B cell (primary cell): ENCODE measurements at places on chromosomes 12 and 14. TPM values are rescaled to one million over a fixed set of nuclear protein-coding genes. Genes with fewer than 3 reads are reported as not detected.

IFNG-AS1 gene
- polyA plus RNA-seq, result 1.8 and 5.5 TPM in 2 replicates

ARHGEF25 gene
- 0.12 TPM in 2 replicates for polyA plus RNA-seq

ACOT4 gene
- polyA plus RNA-seq, result 0.12 and 0.19 TPM in 2 replicates

RBM25 gene
- polyA plus RNA-seq, result 20.2 and 47.9 TPM in 2 replicates

WIF1 gene
- not detected in 2 replicates for polyA plus RNA-seq

PAPOLA gene
- polyA plus RNA-seq, result 104 and 125 TPM in 2 replicates

CLEC1A gene
- polyA plus RNA-seq, result 0.10 TPM in 1 of 2 replicates, not detected in the other

ASPG gene
- not detected in 2 replicates for polyA plus RNA-seq

PLBD2 gene
- polyA plus RNA-seq, result 1.9 and 2.9 TPM in 2 replicates

SERPINA12 gene
- polyA plus RNA-seq, result not detected in 2 replicates

ESR2 gene
- 3.6 and 5.4 TPM in 2 replicates for polyA plus RNA-seq

SYT1 gene
- 0.16 and 0.60 TPM in 2 replicates for polyA plus RNA-seq

SERPINA6 gene
- polyA plus RNA-seq, result not detected in 2 replicates

ZNF10 gene
- polyA plus RNA-seq, result 5.2 and 26.7 TPM in 2 replicates

CLEC4D gene
- polyA plus RNA-seq, result not detected in 2 replicates

NFYB gene
- polyA plus RNA-seq, result 11.7 and 15.2 TPM in 2 replicates

RNASE3 gene
- not detected in 2 replicates for polyA plus RNA-seq

TOMM20L gene
- polyA plus RNA-seq, result not detected in 2 replicates

INHBE gene
- polyA plus RNA-seq, result not detected in 2 replicates

C3AR1 gene
- polyA plus RNA-seq, result 0.06 and 0.13 TPM in 2 replicates

DDX24 gene
- 145 and 265 TPM in 2 replicates for polyA plus RNA-seq

TIGAR gene
- 2.3 and 3.5 TPM in 2 replicates for polyA plus RNA-seq

FKBP3 gene
- 18.5 and 25.5 TPM in 2 replicates for polyA plus RNA-seq

CCND2 gene
- polyA plus RNA-seq, result 9.2 and 20.7 TPM in 2 replicates

PTPN6 gene
- polyA plus RNA-seq, result 674 and 874 TPM in 2 replicates

AKAP6 gene
- 0.72 and 1.4 TPM in 2 replicates for polyA plus RNA-seq

LPAR5 gene
- 13.6 and 29.0 TPM in 2 replicates for polyA plus RNA-seq

KRT85 gene
- not detected in 2 replicates for polyA plus RNA-seq

GPD1 gene
- 0.88 and 1.1 TPM in 2 replicates for polyA plus RNA-seq

TESPA1 gene
- polyA plus RNA-seq, result 8.4 and 9.5 TPM in 2 replicates

ITGB7 gene
- 216 and 265 TPM in 2 replicates for polyA plus RNA-seq

CIROP gene
- polyA plus RNA-seq, result not detected in 2 replicates

LIN7A gene
- polyA plus RNA-seq, result 0.10 TPM in 1 of 2 replicates, not detected in the other

KICS2 gene
- polyA plus RNA-seq, result 16.6 and 21.1 TPM in 2 replicates

TTLL5 gene
- 10.9 and 11.2 TPM in 2 replicates for polyA plus RNA-seq

ZNF385A gene
- 4.9 and 6.6 TPM in 2 replicates for polyA plus RNA-seq

METTL1 gene
- polyA plus RNA-seq, result 9.1 and 9.6 TPM in 2 replicates

PRB3 gene
- polyA plus RNA-seq, result not detected in 2 replicates

SMCO2 gene
- 0.15 TPM in 1 of 2 replicates, not detected in the other for polyA plus RNA-seq

CLEC1B gene
- polyA plus RNA-seq, result not detected in 2 replicates

PAH gene
- not detected in 2 replicates for polyA plus RNA-seq

CAPZA3 gene
- polyA plus RNA-seq, result not detected in 2 replicates

PRH2 gene
- polyA plus RNA-seq, result 0.89 and 2.6 TPM in 2 replicates

COX8C gene
- polyA plus RNA-seq, result not detected in 2 replicates

LALBA gene
- not detected in 2 replicates for polyA plus RNA-seq

SLCO1A2 gene
- polyA plus RNA-seq, result not detected in 2 replicates

TRIM9 gene
- 0.12 and 0.24 TPM in 2 replicates for polyA plus RNA-seq

ERBB3 gene
- polyA plus RNA-seq, result 0.06 and 0.10 TPM in 2 replicates

TNFRSF1A gene
- polyA plus RNA-seq, result 1.2 and 1.6 TPM in 2 replicates

GPR68 gene
- 0.31 and 1.3 TPM in 2 replicates for polyA plus RNA-seq

MSI1 gene
- not detected in 2 replicates for polyA plus RNA-seq
